ENCODE measurements at places on chromosomes 6 and 20.

- DNase-seq = no peak
Observed at GRCh38 chr6:79538106-79538971, 1.1 kb upstream of the LCA5 start.

DNA sequence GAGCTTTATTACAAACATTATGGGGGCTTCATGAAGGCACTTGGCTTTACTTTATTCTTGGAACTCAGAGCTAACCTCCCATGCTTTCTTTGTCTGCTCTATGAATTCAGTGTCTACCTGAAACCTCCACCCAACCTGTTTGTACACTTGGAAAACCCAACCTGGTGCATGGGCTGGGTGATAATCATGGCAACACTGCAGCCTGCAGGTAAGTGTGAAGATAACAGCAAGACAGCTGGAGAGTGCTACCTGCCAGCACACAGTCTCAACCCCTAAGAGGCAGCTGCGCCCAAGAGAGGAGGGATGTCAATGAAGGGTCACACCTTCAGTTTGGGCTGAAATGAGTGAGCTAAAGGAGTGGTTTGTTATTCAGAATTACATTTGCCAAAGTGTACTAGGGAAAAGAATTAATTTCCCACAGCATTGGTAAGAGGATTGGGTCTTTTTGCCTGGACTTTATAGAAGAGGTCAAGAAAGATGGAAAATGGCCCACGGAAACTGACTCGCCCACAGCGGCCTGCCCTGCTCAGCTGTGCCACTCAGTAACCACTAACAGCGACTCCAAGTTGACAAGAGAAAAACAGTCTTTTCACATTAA lies 24.4 kb downstream of the FOXQ1 start:
- no peak for DNase-seq

DNA sequence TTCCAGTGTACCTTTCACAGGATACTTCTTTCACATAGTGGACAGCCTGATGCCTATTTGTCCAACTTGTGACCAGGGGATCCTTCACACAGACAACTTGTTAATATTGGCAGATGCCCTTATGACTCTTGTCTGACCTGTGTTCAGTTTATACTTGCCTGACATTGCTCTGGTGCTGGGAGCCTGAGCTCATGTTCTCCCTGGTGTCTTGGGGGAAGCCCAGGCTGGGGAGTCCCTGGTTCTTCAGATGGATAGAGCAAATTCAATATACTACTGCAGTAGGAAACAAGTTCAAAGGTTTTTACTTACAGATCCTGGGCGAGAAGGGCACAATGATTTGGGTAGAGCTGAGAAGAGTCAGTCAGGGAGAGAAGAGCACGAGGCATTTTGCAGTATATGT lies 76.1 kb downstream of the NKAIN2 start:
- DNase-seq = no peak

DNA sequence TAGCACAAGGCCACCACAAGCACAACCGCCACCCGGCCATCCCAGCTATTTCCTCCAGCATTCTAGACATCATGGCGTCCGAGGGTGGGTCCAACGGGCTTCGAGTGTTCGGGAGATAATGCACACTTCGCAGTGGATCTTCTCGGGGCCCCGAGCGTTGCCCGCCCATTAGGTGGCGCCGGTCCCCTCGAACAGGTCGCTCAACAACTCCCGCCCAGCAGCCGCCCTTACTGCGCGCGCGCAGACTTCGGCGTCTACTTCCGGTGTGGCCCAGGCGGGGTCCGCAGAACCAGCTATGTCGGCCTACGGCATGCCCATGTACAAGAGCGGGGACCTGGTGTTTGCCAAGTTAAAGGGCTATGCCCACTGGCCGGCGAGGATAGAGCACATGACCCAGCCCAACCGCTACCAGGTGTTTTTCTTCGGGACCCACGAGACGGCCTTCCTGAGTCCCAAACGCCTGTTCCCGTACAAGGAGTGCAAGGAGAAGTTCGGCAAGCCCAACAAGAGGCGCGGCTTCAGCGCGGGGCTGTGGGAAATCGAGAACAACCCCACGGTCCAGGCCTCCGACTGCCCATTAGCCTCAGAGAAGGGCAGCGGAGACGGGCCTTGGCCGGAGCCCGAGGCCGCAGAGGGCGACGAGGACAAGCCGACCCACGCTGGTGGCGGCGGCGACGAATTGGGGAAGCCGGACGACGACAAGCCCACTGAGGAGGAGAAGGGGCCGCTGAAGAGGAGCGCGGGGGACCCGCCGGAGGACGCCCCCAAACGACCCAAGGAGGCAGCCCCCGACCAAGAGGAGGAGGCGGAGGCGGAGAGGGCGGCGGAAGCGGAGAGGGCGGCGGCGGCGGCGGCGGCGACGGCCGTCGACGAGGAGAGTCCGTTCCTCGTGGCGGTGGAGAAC lies at the start of gene HDGFL1:
TSS of gene HDGFL1 (plus strand) at position 286 of the 904 bp plus-strand sequence. CDS start at position 296, 10 bp downstream.
- DNase-seq = no peak

- DNase-seq = no peak
Observed at GRCh38 chr6:167956491-167956890, 41.0 kb upstream of the KIF25 start.

- no peak for DNase-seq
Observed at GRCh38 chr20:12750221-12750620, 258.6 kb upstream of the SPTLC3 start.

DNA sequence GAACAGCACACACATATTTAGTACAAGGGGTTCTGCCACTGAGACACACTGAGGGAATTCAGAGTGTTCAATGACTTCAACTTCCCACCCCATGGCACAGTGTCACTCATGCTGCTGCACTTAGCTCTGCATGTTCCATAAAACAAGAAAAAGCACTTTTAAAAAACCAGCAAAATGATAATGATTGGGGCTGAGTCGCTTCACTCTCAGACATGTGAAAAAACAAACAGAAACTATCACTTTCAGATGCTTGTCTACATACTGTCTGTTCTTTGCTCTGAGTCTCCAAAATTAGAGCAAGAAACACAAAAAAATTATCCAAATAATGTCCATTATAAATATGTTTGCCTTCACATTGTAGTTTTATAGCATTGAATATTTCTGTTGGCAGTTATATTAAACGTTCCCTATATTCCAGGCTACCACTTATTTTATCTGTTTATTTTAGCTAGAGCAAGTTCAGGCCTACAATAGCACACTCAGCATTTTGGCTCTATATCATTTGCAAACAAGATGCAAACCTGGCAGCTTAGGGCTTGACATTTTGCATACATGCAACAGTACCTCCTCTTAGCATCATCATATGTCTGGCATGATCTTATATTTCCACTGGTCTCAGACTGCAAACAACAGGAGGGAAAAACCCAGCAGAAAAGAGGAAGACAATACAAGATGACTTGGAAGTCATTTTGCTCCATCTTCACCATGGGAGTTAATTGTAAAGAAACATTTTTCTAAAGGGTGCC lies 398.8 kb downstream of the HACE1 start:
- no peak for DNase-seq

GRCh38 chr6:22099231-22099630 lies 197.6 kb downstream of the PRL start:
- DNase-seq = no peak

- no peak for DNase-seq
Observed at GRCh38 chr6:25050356-25050755, 114.6 kb upstream of the RIPOR2 start.

DNA sequence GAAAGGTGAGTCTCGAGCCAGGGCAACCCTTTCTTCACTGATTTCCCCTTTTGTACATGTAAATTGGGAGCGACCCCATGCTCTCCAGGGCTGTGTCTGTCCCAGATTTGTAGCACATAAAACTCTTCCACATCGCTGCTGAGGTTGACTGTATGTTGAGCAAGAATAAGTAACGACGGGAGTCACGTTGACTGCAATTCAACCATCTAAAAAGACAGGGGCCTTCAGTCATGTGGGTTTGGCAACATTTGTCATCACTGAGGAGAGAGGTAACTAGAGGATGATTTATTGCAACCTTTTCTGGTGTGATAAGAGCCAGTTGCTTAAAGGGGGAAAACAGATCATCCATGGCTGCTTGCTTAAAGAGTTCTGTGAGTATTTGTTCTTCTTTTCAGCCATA lies 159.4 kb upstream of the SULF2 start:
- DNase-seq = no peak

DNA sequence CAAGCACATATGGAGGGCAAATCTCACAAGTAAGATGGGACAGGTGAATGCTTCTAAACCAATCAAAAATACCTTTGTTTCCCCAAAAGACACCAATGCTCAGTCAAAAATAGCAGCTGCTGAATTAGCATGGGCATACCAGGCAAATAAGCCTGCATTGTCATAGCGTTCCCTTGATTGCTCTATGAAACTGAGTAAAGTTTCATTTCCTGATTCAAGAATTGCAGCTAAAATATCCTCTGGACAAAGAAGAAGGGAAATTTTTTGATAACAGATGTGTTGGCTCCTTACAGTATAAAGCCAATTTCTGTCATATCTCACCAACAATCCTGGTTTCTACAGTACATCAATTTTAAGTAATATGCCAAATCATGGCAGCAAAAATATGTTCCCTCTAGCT lies 3.3 kb upstream of the TMEM14A start:
- no peak for DNase-seq

DNA sequence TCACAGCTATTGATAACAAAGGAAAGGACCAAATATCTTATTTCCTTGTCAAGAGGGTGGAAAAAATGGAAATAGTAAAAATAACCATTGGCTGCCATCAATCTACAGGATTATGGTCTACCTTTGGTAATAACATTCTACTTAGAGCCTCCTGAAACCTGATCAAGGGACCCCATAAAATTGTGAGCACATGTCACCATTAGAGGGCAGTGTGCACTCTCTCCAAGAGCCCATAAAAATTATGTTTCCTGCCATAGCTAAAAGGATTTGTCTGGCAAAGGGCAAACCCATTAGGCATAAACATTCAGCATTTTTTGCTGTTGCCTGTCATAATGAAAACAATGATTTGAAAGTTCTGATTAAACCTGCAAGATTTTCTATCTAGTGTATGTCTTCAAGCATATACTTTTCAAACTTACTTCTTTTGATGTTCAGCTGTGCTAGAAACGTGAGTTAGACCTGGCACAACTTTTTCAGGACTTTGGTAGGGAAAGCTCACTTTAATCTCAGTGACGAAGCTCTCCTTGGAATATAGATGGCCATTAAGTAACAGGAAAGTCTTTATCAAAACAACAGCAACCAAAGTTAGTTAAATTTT lies 120.7 kb upstream of the ZFP64 start:
- DNase-seq = peak; percentile 69

DNA sequence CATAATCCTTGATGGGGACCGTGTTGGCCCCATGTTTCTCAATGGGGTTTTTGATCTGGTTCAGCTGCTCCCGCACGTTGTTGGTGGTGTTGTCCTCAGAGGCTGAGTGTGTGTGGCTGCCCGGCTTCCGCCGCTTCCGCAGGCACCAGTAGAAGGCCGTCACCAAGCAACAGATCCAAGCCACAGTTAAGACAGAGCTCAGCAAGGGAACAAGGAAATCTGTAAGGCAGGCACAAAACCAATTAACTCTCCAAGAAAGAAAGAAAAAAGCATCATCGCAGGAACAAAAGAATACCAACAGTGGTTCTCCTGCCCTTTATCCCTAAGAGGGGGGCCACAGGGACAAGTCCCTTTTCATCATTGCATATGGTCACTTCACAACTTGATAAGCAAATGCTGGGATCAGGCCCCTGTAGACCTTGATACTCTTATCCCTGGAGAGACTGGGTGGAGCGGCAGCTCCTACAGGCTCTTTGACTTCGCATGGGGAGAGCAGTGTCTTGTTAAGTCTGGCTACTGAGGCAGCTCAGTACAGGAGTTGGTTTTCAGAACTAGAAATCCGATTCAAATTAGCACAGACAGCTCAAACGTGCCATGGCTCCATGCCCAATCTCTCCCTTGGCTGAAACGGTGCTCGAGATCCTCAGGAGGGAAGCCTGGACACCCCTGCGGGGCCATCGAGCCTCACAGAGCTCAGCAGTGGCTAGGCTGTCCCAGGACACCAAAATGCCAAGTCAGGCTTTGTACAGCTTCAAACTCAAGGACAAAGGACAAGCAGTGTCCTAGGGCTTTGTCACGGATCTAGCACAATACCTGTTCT lies 33.9 kb downstream of the JAG1 start:
- DNase-seq = no peak

- DNase-seq = no peak
Observed at GRCh38 chr6:127206531-127207095, 60.1 kb upstream of the RNF146 start.

DNA sequence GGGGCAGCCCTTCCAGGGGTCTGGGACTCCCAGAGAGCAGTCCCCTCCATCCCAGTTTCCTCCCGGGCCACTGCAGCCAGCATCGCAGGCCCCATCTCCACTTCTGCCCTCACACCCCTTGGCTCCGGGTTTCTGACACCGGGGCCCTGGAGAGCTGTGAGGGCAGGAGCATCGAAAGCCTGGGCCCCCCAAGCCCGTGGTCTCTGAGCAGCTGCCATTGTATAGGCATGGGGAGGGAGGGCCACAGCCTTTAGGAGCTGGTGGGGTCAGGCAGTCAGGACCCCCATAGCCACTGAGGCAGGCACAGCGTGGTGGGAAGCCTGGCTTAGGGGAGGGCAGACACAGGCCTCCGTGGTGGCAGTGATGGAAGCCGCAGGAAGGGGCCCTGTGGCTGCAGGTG lies 9.7 kb upstream of the GPSM3 start:
- DNase-seq = no peak

DNA sequence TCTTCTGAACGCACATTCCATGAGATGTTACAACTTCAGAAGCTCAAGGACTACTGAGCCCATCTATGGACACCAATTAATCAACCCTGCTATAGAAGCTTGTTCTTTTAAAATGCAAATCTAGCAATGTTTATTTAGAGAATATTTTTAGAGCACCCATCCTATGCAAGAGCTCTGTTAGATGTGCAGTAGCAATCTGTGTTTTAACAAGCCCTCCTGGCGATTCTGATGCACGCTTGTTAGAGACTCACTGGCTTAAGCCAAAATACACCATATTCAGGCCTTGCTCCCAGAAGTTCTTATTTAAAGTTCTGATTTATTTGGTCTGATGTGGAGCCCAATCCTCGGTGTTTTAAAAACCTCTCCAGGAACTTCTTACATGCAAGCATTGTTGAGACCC lies 21.1 kb upstream of the ARG1 start:
- DNase-seq = no peak

DNA sequence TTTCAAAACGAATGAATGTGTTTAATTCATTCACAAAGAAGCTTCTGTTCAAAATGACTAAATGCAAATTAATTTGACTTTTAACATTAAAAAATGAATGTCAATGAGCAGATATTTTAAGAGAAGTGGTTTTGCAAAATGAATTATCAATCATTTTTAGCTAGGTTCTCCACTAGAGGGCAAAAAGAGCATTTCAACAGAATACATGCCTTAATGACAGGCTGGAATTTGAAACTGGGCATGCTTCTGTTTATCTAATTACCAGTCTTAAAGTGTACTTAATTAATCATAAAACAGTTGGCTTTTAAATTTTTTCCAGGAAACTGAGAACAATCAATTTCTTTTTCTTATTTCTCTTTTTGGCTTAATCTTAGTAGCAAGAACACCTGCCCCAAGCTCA lies 63.8 kb upstream of the TINAG start:
- DNase-seq = peak; percentile 3

Measured in A549 (cell line).